ENCODE measurements at places on chromosomes 7 and 10.

DNA sequence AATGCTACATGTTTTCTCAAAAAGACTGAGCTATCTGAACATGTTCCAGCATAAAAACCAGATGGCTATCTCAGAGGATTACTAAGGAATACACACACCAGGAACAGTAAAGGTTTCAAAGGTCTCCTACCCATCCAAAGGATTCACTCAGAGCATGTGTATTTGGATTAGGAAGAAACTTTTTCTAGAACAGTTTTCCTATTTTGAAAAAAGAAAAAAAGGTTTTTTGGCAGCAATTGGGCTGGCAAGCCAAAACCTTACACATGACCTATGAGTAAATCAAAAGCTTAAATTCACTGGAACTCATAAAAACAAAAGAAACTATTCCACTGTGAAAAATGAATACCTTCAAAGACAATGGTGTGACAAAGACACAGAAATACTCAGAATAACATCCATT is 9.6 kb downstream of the TPK1 start:
- no peak for DNase-seq

DNA sequence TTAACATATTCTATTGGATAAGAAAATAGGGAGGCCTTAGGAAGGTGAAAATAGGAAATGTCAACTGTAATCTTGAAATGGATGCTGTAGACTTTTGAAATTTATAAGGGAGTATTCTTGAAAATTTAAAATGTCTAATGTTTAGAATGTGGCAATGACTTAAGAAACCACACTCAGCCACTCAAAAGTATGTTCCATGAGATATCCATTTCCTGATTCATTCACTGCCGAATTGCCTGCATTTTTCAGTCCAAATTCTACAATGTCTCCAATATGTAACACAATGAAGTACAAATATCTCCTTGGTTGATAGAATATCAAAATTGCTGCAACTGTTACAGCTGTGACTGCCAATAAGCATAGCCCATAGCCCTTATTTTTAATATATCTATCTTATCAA is 25.9 kb downstream of the PRKG1 start:
- DNase-seq, result no peak

GRCh38 chr7:5635461-5636445 is 145.7 kb downstream of the RNF216 start:
- DNase-seq, result no peak

- no peak for DNase-seq
Measured at GRCh38 chr7:32802305-32802910, 89.2 kb downstream of the KBTBD2 start.

GRCh38 chr7:120874016-120874415 is 16.1 kb upstream of the TSPAN12 start:
- no peak for DNase-seq
